ENCODE measurements at places on chromosomes 4 and X. TPM values are rescaled to one million over a fixed set of nuclear protein-coding genes. Genes with fewer than 3 reads are reported as not detected.
A peak's percentile ranks its signal among the peaks of the same experiment; 100 is the strongest.

ADAMTS3 gene
- total RNA-seq, result 2.1 TPM

ASB9 gene
- not detected for total RNA-seq

DNA sequence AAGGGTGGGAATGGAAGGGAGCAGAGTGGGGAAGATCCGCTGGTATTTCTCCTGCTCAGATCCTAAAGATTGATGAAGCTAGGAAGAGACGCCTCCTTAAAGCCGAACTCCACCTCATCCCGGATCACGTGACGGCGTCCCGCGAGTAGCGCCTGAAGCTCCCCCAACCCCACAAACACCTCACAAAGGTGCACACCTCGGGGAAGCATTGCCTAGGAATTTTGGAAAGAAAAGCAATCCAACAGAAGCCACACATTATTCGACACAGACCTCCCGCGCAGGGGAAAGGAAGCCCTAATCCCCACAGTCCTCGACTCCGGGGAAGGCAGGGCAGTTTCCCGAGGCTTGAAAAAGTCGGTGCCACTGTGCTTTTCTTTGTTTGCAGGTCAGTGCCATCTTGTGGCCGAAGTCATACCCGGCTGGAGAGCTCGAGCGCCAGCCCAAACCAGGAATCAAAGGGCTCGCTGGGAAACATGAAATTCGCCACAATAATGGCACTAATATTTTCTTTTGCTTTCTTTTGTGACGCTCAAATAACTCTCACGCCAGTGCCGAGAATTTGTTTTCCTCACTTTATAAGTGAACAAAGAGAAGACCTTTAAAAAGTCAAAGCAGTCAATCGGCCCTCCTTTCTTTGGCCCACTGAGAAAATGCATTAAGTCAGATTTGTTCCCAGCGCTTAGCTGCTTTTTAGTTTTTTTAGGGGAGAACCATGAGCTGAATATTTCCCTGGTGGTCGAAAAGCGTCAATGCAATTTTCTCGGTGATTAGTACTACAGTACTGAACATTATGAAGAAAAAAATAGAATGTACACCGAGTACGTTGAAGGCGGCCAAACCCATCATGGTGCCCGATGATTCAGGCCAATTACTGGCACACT lies at the start of gene NPY1R:
NPY1R (minus strand) TSS at position 71 of the 881 bp plus-strand sequence. CDS start 6,042 bp downstream, outside the sequence.
- peak; percentile 77 for DNase-seq

EPGN gene
- 0.26 TPM for total RNA-seq

DNA sequence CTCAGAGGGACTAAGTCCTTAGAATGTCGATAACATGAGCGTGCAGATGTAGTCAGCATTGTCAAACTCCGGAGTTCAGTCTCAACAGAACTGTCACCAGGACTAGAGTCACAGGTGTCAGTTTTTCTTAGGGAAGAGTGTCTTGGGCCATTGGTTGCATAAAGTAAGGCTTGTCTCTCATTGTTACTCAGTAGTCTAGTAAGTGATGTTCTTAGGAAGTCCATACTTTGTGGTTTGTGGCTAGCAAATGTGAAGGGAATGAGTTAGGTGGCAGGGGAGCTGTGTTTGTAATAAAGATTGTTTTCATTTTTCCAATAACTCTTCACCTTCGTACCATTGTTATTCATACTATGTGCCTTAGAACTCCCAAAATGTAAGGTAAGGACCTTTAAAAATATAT lies 119.6 kb downstream of the AFF2 start:
- DNase-seq, result peak; percentile 56

GRCh38 chrX:107716118-107716684 lies 59.4 kb downstream of the TSC22D3 start:
- DNase-seq, result no peak

CT45A1 gene
- not detected for total RNA-seq

BEND4 gene
- total RNA-seq, result not detected

ADGRG4 gene
- not detected for total RNA-seq

- DNase-seq, result no peak
Measured at GRCh38 chr4:10898072-10898471, 213.5 kb upstream of the CLNK start.
